Left renal pelvis (tissue), 4 donors: ENCODE measurements at places on chromosomes 6 and 20.

DNA sequence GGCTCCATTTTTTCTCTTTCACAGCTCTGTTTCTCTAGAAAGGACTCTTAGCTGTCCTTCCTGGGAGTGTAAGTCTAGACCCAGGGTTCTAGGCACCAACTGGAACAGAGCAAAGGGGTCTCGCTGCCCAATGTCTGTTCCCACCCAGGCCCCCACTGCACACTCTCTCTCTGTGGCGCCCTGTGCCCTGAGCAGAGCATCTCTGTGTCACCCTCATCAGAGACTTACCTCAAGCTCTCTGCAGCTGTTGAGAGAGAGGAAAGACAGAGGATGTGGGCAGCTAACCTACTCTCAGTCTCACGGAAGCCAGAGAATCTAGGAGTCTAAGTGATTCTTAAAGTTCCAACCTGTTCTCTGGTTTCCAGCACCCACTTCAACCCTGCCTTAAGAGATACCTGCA lies 9.5 kb downstream of the NCR2 start:
- DNase-seq: no peak

DNA sequence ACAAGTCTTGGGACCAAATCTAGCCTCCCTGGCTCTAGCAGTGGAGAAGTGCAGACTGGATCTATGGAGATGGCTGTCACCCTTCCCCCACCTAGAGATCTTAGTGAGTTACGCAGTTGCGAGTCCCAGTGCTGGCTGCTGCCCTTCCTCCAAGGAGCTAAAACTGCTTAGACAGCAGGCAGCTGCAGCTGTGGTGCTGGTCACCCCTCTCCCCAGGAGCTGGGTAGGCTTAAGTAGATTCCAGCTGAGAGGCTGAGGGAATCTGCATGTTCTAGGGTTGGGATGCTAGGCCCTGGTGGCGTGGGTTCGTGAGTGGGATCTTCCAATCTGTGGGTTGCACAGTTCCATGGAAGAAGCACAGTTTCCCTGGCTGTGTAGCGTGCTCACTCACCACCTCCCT lies 120.2 kb downstream of the SLC35B3 start:
- DNase-seq: no peak

- DNase-seq: no peak
Observed at GRCh38 chr6:157278171-157278570, 45.1 kb downstream of the TMEM242 start.

GRCh38 chr6:15506066-15506465 lies 156.8 kb downstream of the DTNBP1 start:
- no peak for DNase-seq

- no peak for DNase-seq
Observed at GRCh38 chr20:13353261-13353945, 132.3 kb downstream of the ISM1 start.

DNA sequence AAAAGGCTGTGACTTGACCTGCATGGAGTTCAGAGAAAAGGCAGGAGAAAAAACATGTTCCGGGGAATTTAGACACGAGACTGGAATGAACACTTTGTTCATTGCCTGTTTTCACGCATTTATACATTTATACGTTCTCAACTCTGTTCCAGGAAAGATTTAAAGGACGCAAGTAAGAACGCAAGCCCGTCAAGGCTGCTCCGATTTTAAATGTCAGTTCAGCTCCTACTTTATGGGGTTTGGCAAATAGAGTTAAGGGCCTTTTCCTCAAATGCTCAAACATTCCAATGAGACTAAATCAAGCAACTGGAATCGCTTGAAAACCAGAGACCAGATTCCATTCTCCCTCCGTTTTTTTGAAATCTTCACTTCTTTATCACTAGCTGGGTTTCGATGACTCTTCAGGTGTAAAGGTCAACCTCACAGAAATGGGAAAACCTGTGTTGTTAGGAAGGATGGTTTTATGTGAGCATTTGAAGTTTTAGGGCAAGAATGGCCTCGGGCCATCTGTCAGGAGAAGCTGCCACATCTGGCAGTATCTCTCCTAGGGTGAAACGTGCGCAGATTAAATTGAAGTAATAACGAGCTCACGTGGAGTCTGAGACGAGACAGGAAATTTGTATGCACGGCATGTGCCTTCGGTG lies 24.9 kb downstream of the TTLL2 start:
- no peak for DNase-seq

- no peak for DNase-seq
Observed at GRCh38 chr6:24183584-24183983, 57.6 kb downstream of the NRSN1 start.

DNA sequence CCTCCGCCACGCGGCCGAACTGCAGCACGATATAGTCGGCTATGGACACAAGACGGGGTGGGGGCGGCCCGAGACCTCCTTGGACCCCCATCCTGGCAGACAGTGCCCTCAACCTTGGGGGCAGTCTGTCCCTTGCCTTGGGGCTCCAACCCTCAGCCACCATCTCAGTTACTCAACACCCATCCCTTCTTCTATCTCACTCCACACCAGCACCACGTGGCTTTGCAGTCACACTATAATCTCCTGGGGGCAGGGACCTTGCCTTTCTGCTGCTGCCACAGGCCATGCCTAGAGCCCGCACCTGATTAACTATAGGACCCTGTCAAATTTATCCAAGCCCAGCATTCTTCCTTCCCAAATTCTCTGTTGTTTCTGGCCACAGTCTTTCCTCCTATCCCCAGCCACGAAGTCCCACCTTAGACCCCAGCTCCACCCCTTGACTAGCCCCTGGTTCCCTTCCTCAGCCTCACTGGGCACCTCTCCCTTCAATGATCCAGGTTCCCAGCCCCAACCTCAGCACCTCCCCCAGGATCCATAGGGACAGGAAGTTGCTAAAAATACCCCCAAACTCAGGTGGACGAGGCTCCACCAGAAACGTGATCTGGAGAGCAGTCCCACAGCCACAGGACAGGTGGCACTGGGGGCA lies 1.7 kb upstream of the TEAD3 start:
- no peak for DNase-seq

DNA sequence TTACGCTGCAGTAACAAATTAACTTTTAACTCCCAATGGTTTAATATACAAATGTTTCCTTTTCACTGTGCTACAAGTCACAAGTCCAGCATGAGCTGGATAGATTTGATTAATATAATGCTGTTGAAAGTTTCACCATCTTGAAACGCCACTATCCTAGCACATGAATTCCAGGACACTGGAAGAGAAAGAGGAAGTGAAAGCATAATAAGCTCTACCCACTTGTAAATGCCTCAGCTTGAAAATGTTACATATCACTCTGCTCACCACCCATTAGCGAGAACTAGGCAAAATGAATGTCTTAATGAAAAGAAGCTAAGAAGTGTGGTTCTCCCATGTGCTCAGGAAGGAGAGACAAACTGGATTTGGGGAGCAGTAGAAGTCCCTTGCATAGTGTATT lies 46.9 kb downstream of the PCSK2 start:
- no peak for DNase-seq

- no peak for DNase-seq
Observed at GRCh38 chr20:57289391-57290177, 23.1 kb upstream of the BMP7 start.
